ENCODE measurements at places on chromosomes 2 and 18. TPM values are rescaled to one million over a fixed set of nuclear protein-coding genes. Genes with fewer than 3 reads are reported as not detected.

Gene CGREF1
- 1.2 TPM for total RNA-seq

Gene STK16
- 14.3 TPM for total RNA-seq

Gene KLF7
- 43.7 TPM for total RNA-seq

Gene DCDC2C
- not detected for total RNA-seq
